ENCODE measurements at places on chromosomes 5 and 9.

DNA sequence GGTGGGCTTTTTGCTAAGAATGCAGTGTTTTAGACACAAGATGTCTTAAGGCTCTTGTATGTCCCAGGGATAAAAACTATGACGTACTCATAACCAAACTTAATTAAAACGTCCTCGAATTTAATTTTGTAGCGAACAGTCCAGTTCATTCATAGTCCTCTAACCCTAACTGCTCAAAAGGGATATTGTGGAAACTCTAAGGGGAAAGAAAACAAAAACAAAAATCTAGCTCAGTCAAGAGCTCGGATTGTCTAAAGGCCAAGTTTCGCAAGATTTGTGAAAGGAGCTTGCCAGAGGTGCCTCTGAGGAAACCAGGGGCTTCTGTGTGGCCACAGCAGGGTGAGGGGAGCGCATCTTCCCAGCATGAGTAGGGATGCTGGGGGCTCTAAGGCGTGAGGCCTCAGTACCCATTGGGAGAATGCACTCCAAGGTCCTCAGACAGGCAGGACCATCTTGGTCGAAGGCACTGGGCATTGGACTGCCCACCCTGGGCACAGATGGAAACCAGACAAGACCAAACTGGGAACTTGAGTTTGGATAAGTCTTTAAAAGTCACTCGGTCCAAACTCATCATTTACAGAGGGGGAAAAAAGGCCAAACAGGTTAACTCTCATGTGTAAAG, 71.8 kb downstream of the PRRT1B start:
- no peak for DNase-seq

GRCh38 chr5:39201781-39202596, 17.4 kb downstream of the FYB1 start:
- DNase-seq, result no peak

- no peak for DNase-seq
These were observed 432.2 kb downstream of the PIK3R1 start for GRCh38 chr5:68647743-68648142.

GRCh38 chr9:35257986-35258659, 96.3 kb downstream of the UNC13B start:
- DNase-seq, result no peak

DNA sequence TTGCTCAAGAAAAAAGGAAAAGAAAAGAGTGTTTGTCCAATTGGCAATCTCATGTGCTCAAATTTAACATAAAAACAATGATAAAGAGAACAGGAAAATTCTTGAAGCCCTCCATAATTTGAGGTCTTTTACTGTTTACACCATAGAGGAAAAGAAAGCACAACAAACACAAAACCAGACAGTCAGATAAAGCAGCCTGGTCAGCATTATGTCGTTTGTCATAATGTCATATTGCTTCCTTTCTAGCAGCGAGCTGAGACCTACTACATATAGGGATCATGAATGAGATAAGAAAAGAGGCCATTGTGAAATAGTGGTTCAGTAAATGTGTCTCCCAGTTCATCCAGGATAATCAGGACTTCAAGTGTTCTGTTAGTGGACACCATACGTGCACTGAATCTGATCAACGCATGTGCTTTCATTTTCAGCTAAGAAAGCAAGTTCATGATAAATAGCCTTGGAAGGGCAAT, 64.7 kb upstream of the SELENOP start:
- no peak for DNase-seq

DNA sequence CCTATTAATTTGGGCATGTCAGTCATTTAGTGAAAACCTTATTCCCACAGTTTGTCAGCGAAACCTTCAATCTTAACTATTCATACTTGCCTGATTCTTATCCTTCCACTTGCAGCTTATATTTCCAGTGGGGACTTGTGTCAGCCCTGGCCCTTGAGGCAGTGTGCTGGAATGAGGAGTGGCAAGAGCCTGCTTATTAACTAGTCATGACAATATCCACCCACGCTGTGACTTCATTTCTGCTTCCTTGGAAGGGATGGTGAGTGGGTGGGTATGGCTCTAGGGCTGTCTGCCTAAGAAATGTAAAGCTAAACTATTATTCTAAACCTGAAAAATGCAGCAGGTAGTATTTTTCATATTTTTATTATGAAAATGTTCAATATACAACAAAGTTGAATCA, 34.0 kb upstream of the LURAP1L start:
- DNase-seq, result no peak

All from CD4-positive, alpha-beta T cell treated with Interleukin-4 for 4 hours (primary cell).